ENCODE measurements at places on chromosomes 2 and 18.

- H3K4me3 ChIP-seq, result no peak overlapping the region
- no peak overlapping the region for H3K27ac ChIP-seq
- H3K27me3 ChIP-seq, result no peaks in the 10 kb centered on the region
- peaks cover 33% of the 10 kb centered on the region for H3K36me3 ChIP-seq
- H3K4me1 ChIP-seq, result peaks cover 20% of the 10 kb centered on the region
Measured at GRCh38 chr2:171480908-171481307, 41.4 kb upstream of the CYBRD1 start.

DNA sequence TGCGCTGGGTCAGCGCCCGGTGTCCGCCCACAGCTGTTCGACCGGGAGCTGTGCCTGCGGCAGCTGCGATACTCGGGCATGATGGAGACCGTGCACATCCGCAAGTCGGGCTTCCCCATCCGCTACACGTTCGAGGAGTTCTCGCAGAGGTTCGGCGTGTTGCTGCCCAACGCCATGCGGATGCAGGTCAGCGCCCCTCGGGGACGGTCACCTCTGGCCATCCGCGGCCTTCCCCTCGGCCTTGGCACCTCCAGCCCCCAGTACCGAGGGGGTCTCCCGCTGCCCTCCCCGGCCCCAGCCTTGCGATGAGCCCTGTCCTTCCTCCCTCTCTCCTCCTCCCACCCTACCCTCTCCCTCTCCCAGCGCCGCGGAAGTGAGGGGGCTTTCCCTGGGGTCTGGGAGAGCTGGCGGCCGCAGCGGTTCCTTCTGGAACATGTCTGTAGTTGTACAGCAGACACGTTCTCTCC, 53.2 kb upstream of the GPR17 start:
- no peak overlapping the region for H3K27ac ChIP-seq
- DNase-seq, result no peak
- H3K36me3 ChIP-seq, result no peaks in the 10 kb centered on the region
- H3K4me1 ChIP-seq, result peaks cover under 1% of the 10 kb centered on the region

- H3K36me3 ChIP-seq, result no peaks in the 10 kb centered on the region
- no peak overlapping the region for H3K4me3 ChIP-seq
- no peaks in the 10 kb centered on the region for H3K4me1 ChIP-seq
- DNase-seq, result no peak
- no peaks in the 10 kb centered on the region for H3K27me3 ChIP-seq
Measured at GRCh38 chr2:188142088-188142487, 149.6 kb upstream of the GULP1 start.

GRCh38 chr2:172097557-172098131, 5.1 kb downstream of the DLX2 start:
- peaks cover 4% of the 10 kb centered on the region for H3K36me3 ChIP-seq
- no peak overlapping the region for H3K4me3 ChIP-seq
- peaks cover 46% of the 10 kb centered on the region for H3K4me1 ChIP-seq
- DNase-seq, result no peak
- peaks cover 82% of the 10 kb centered on the region for H3K27me3 ChIP-seq

DNA sequence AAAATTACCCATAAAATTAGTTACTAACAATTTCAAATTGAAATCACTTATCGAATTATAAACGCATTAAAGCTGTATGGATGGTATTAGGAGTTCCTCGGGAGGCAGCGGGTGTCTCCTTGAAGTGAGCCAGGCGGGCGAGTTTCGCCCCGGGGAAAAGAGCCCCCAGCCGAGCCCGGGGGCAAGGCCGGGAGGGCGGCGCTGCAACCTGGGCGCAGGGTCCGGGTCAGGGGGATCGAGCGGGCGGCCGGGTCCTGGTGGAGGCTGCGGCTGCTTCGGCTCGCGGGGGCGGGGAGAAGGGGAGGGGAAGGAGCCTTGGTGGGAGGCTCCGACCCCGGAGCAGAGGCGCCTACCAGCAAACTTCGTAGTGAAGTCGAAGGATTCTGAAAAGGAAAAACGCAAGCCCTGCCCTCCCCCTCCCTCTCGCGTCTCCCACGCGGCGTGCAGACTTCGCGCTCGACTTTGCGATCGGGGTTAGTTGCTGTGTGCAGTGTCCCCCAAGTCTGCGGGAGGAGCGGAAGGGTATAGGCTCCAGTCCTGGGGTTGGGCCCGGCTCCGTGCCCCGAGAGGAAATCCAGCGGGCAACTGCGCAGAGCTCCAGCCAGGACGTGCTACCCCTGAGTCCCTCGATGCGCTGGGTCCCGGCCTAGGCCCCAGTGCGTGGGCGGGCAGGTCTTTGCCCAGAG, 140.8 kb downstream of the MEIS1 start:
- H3K4me1 ChIP-seq, result no peaks in the 10 kb centered on the region
- peaks cover 59% of the 10 kb centered on the region for H3K27me3 ChIP-seq
- H3K36me3 ChIP-seq, result no peaks in the 10 kb centered on the region
- no peak overlapping the region for H3K4me3 ChIP-seq

- DNase-seq, result no peak
- peaks cover 2% of the 10 kb centered on the region for H3K36me3 ChIP-seq
- H3K4me3 ChIP-seq, result no peak overlapping the region
- no peaks in the 10 kb centered on the region for H3K4me1 ChIP-seq
Measured at GRCh38 chr2:44912660-44913059, 28.8 kb upstream of the SIX3 start.

DNA sequence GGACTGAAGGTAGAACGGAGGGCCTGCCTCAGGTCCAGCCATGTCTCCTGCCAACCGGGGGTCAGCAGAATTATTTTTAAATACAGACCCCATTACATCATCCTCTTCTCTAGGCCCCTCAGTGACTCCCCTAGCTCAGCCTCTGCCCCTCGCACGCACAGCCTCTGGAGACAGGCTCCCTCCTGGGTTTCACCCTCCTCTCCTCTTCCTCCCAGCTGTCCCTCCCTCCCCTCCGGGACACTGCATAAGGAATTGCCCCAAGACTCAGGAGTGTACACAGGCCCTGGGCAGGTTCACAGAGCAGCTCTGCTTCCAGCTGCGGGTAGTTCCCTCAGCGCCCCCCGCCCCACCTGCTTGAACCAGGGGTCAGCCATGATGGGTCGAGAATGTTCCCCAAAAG, 520.2 kb upstream of the MYT1L start:
- no peak overlapping the region for H3K27ac ChIP-seq
- H3K4me3 ChIP-seq, result no peak overlapping the region
- DNase-seq, result no peak

DNA sequence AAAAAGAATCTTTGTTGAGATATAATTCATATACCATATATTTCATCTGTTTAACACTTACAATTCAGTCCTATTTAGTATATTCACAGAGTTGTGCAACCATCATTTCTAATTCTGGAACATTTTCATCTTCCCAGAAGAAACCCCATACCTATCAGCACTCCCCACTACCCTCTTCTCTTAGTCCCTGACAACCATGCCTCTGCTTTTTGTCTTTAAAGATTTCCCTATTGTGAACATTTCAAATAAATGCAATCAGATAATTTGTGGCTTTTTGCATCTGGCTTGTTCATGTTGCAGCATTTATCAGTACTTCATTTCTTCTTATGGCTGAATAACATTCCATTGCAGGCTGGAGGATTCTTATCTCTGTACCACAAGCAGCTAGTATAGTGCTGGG, 305.9 kb upstream of the MEX3C start:
- peaks cover 2% of the 10 kb centered on the region for H3K27me3 ChIP-seq
- H3K27ac ChIP-seq, result no peak overlapping the region
